ENCODE measurements at places on chromosomes 16 and 17.

GRCh38 chr17:65750631-65751115 lies 189.2 kb upstream of the AXIN2 start:
- peak; percentile 81 for DNase-seq

- no peak for DNase-seq
Measured at GRCh38 chr17:40460968-40461731, 17.9 kb downstream of the IGFBP4 start.

GRCh38 chr17:46847204-46848191 lies 3.9 kb upstream of the WNT9B start:
- DNase-seq = no peak

GRCh38 chr17:57861790-57862693 lies 12.2 kb upstream of the MRPS23 start:
- no peak for DNase-seq

DNA sequence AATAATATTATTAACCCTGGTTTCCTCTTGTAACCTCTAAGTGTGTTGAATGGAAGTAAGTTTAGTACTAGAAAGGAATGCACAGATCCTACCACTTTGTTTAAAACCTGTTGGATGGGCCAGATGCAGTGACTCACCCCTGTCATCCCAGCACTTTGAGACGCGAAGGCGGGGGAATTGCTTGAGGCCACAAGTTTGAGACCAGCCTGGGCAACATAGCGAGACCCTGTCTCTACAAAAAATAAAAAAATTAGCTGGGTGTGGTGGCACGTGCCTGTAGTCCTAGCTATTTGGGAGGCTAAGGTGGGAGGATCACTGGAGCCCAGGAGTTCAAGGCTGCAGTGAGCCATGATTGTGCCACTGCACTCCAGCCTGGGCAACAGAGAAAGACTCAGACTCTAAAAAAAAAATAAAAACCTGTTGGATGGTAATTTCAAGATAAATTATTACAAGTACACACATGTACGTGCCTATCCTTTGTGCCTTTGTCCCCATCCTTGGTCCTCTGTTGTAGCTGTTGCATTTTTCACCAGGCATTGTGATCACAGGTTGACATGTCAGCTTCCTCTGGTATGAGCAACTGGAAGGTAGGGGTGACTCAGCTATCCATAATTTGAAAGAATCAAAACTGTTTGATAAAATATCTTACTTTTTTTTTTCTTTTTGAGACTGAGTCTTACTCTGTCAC lies 30.7 kb upstream of the METTL9 start:
- DNase-seq = no peak

- DNase-seq = no peak
Measured at GRCh38 chr16:66238696-66239095, 127.8 kb upstream of the CDH5 start.

DNA sequence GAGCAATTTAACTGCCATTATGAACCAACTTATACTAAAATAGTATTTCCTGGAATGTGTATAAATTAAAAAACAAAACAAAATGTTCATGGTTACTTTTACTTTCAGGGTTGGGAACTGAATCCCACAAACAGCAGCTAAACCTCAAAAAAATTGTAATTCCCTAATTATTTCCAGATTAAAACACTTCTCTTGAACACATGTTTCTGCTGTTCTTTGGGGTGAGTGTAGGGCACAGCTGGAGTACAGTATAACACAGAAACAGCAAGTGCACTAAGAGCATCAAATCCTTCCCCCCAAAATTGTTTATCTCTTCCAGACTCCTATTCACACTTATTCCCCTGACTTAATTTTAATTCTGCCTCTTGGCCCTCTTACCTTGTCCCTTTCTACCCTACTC lies 56.4 kb downstream of the KANSL1 start:
- no peak for DNase-seq

DNA sequence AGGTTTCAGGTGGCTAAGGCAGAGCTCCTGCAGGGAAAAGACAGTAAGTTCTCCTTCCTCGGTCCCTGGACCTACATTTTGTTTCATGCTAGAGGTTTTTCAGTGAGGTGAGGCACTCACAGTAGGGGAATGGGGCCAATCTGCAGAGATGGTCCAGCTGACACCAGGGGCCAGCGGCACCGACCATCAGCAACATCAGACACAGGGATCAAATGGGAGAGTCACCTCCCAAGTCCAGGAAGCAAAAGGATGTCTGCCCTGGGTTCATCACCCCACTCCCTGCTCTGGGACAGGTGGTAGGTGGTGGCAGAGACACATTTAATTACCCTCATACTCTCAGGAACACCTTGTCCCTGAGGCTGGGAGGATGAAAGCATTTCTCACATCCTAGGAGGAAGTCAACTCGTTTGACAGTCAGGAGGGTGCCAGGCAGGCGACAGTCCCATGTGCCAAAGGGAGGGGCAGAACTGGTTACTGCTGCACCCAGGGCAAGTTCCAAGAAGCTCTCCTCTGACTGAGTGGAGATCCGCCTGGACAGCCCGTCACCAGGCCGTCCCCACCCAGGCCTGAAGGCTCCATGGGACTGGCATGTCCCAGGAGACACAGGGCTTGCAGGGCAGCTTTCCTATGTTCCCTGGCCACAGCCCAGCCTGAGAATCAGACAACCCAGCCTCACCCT lies 19.2 kb downstream of the ATP6V0D1 start:
- no peak for DNase-seq

DNA sequence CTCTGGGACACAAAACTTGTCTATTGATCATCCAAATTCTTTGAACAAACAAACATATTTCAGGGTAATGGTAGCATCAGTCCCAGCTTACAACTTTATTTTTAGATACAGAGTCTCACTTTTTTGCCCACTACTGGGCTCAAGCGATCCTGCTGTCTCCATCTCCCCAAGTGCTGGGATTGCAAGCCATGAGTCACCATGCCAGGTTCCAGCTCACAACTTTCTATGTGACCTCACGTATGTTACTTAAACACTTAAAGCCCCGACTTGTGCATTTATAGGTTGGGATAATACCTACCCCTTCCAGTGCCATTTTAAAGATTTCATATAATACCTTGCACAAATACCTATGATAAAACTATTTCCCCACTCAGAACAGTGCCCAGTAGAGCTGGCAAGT lies 42.0 kb upstream of the KSR1 start:
- no peak for DNase-seq

- no peak for DNase-seq
Measured at GRCh38 chr16:10799736-10800135, 18.9 kb downstream of the TVP23A start.

- no peak for DNase-seq
Measured at GRCh38 chr17:69773081-69773480, 301.9 kb upstream of the KCNJ16 start.

- no peak for DNase-seq
Measured at GRCh38 chr17:79797492-79798298, 818 bp upstream of the CBX8 start.

Data from HFF-Myc (cell line).